ENCODE measurements at places on chromosomes 16 and 17.

- no peak for DNase-seq
Measured at GRCh38 chr16:53846971-53847370, 143.0 kb downstream of the FTO start.

DNA sequence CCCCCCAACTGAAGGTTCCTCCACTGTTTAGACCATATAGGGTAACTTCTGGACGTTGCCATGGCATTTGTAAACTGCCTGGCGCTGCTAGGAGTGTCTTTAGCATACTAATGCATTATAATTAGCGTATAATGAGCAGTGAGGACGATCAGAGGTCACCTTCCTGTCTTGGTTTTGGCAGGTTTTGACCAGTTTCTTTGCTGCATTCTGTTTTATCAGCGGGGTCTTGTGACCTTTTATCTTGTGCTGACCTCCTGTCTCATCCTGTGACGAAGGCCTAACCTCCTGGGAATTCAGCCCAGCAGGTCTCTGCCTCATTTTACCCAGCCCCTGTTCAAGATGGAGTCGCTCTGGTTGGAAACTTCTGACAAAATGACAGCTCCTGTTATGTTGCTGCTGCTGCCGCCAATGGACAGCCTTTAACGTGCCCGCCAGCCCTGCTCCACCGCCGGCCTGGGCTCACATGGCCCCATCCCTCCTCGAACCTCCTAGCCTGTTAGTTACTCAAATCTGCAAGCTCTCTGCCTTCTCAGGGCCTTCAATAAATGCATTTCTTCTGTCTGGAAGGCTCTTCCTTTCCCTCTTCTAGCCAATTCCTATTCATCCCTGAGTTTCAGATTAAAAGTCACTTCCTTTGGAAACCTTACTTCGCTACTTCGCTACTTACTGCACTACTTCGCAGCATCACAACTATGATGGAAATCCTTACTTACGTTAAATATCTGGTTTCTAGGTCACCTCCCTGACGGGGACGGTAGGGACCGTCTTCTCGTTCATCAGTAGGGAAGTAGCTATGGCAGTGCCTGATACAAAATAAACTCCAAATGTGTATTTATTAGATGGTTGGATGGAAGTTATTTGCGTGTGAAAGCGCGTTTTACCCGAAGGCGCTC, 640 bp upstream of the NAGLU start:
- no peak for DNase-seq

DNA sequence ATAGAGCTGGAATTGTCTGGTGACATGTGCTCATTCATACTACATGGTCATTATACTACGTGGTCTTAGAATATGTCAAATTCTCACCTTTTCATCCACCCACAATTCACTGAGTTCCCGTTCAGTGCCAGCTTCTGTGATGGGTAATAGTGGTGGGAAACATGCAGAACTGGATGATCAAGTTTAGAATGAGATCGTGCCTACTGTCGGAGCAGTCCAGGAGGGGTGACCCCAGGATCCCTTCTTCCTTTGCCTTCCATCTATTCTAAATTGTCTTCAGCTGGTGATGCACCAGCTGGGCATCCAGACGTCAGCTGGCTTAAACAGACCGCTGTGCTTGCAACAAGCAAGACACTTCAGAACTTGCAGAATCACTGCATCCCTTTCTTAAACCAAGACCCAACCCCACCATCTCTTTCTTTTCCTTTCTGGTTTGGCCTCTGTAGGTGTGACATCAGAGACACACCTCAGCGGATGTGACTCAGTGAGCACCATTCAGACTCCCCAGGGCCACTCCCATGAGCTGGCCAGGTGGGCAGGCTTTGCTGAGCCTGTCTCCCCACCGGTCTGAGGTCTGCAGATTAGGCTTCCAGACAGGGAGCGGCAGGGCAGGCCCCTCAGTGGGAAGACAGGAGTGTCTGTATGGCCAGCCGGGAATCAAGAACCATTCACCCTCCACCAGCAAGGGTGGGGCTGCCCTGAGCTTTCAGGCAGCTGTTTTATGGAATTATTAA, 18.1 kb downstream of the C17orf100 start:
- no peak for DNase-seq

DNA sequence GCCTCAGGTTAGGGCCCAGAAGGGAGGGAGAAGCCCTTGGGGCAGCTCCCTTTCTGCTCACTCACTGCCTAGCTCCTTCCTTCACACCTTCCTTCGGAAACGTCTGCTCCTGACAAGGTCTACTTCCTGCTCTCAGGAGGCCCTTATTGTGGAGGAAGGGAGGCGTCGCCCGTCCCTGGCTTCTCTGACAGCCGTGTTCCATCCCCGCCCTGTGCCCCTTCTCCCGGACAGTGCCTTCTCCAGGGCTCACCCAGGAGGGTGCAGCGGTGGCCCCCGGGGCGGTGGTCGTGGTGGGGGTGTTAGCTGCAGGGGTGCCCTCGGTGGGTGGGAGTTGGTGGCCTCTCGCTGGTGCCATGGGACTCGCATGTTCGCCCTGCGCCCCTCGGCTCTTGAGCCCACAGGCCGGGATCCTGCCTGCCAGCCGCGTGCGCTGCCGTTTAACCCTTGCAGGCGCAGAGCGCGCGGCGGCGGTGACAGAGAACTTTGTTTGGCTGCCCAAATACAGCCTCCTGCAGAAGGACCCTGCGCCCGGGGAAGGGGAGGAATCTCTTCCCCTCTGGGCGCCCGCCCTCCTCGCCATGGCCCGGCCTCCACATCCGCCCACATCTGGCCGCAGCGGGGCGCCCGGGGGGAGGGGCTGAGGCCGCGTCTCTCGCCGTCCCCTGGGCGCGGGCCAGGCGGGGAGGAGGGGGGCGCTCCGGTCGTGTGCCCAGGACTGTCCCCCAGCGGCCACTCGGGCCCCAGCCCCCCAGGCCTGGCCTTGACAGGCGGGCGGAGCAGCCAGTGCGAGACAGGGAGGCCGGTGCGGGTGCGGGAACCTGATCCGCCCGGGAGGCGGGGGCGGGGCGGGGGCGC, 231.9 kb downstream of the SEC14L1 start:
- DNase-seq = no peak

Data from activated naive CD4-positive, alpha-beta T cell (primary cell).